H9 (cell line): ENCODE measurements at places on chromosomes 4 and X. TPM values are rescaled to one million over a fixed set of nuclear protein-coding genes. Genes with fewer than 3 reads are reported as not detected.

GRCh38 chr4:141913928-141914327, 277.5 kb downstream of the IL15 start:
- DNase-seq: no peak

Gene CYTL1
- 1.4 and 1.7 TPM in 2 replicates for total RNA-seq

GRCh38 chr4:100695039-100695654, 177.3 kb upstream of the EMCN start:
- DNase-seq: no peak

- DNase-seq: no peak
These were observed 46.4 kb downstream of the BEX1 start for GRCh38 chrX:103017542-103017941.

- DNase-seq: no peak
These were observed 35.9 kb upstream of the PPM1K start for GRCh38 chr4:88320224-88320779.

Gene ARHGAP10
- total RNA-seq: 7.8 and 8.0 TPM in 2 replicates

DNA sequence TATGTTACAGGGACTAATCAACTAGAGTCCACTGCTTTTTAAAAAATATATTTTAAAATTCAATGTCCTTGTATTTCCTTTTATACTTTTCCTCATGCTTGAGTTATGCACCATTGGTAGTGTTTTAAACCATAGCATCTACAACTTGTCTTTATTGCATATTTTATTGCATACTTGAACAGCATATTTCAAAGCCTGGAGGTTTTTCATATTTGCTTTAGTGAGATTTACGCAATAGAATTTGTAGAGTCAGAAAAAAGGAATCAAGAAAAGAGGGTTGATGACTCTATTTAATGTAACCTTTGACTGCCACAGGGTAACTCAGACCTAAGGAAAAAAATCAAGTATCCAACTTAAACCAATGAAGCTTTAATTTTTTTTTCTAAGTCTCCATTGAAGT, 1165.7 kb upstream of the IGFBP7 start:
- DNase-seq: no peak

Gene SYNPO2
- 1.1 and 1.2 TPM in 2 replicates for total RNA-seq

Gene GYG2
- total RNA-seq: 95.9 and 99.9 TPM in 2 replicates

Gene SCML2
- total RNA-seq: 14.4 and 15.5 TPM in 2 replicates

DNA sequence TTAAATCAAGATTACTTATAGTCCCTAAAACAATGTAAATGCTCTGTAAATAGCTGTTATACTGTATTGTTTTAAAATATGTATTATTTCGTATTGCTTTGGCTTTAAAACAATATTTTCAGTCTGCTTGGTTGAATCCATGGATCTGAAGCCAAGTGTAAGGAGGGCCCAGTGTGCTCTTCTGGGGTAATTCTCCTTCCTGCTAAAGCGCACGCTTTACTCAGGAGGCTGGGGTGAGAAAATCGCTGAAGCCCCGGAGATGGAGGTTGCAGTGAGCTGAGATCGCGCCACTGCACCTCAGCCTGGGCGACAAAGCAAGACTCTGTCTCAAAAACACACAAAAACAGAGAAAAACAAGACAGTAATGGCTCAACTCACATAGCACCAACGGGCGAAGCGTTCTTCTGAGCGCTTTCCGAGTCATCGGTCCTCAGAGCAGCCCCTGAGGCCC, 391 bp upstream of the IDUA start:
- no peak for DNase-seq

- DNase-seq: no peak
These were observed 10.4 kb upstream of the SYP start for GRCh38 chrX:49210406-49210805.

GRCh38 chr4:120881846-120882245, 40.7 kb downstream of the PRDM5 start:
- DNase-seq: no peak

DNA sequence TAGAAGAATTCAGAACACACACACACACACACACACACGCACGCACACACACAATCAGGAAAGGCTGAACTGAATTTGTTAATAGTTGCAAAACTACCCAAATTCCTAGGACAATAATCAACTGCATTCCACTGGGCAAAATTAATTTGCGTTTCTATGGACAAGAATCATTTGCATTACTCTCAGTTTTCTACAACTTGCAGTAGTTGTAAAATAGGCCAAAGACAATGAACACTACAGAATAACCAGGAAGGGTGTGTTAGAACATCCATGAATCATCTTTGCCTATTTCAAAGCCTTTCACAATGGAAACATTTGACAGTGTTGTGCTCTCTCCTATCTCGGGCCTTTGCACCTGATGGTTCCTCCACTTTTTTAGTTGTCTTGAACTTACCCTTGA, 77.1 kb upstream of the IGFBP7 start:
- no peak for DNase-seq

DNA sequence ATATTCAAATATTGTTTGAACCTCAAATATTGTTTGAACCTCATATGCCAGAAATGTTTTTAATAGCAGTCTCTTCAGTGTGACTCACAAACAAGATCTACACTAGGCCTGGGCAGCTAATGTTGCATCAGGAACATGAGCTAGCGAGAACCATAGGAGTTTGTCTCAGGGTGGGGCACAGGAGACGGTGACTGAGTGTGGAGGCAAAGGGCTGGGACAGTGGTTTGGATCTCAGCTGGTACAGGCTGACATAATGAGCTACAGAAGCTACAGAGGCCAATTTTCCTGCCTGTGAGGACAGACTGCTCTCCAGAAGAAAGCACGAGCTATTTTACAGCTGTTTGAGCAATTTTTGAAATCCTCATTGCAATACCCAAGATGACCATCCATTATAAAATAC, 224.7 kb downstream of the CENPC start:
- no peak for DNase-seq

Gene S100G
- not detected in 2 replicates for total RNA-seq

- DNase-seq: no peak
These were observed 16.8 kb downstream of the REPS2 start for GRCh38 chrX:16963216-16963615.

DNA sequence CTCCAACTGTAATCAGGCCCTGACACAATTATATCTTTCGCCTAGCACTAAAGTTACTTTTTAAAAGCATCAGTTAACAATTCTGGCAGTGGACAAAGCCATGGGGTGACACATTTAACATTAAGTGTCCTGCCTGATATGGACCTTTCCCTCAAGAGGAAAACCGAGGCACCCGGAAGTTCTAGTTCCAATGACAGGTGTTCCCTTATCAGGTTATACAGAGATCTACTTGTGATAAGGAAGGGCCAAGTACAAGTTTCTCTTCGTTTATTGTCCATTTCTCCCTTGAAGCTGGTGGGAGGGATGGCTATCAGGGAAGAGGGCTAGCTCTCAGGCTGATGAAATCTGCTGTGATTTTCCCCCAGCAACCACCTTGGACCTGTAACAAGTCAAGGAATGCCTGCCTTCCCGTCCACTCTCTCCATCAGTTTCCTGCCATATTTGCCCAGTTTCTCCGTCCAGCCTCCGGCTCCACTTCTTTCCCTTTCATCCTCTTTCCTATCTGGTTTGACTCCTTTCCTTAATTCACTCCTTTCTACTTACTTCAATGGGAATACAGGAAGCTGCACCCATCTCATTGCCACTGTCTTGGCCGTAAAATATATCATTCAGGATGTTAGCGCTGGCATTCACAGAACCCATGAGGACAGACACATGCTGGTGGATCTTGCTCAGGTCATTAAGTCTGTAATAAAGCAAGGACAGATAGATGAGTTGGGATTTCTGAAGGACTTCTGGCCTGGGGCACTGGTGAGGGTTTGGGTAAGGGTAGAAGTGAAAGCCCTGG, 95.0 kb downstream of the DGKK start:
- DNase-seq: no peak

- no peak for DNase-seq
These were observed 164.7 kb downstream of the PCDH18 start for GRCh38 chr4:137367620-137368019.

DNA sequence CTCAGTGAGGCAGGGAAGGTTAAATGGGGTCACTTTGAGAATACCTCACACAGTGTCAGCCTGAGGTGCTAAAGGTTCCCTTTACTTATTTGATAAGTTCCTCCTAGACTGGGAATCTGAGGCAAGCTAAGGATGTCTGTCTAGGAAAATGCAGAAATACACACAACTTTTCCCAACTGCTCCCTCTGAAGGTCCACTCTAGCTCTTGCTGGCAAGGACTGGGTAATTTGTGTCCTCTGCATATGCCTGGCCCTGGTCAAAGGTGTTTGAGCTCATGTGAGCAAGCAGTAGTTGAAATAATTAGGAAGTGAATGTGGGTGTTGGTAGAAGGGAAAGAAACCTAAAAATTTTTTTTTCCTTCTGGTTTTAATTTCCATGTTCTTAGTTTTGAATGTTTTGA, 21.3 kb downstream of the TXLNG start:
- DNase-seq: no peak

- DNase-seq: peak; percentile 71
These were observed 111.3 kb upstream of the ATP8A1 start for GRCh38 chr4:42768125-42768748.

GRCh38 chr4:107552306-107552705, 167.7 kb downstream of the PAPSS1 start:
- no peak for DNase-seq

Gene DCAF8L2
- total RNA-seq: not detected in 2 replicates

GRCh38 chr4:117084866-117085701, at the start of gene TRAM1L1:
TRAM1L1 (minus strand) TSS chr4:117085576; CDS start chr4:117085393, 183 bp downstream.
- peak; percentile 89 for DNase-seq

DNA sequence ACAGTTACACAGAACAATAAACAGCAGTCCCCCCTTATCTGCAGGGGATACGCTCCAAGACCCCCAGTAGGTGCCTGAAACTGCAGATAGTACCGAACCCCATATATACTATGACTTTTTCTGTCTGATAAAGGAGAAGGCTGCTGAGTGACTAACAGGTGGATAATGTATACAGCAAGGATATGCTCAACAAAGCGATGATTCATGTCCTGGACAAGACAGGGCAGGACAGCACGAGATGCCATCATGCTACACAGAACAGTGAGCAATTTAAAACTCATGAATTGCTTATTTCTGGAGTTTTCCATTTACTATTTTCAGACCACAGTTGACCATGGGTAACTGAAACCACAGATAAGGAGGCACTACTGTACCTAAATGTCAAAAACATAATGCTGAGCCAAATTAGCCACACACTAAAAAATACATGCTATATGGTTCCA, 76.1 kb downstream of the MANBA start:
- no peak for DNase-seq

Gene SORBS2
- 8.8 and 9.7 TPM in 2 replicates for total RNA-seq

GRCh38 chr4:143248827-143249226, 64.1 kb downstream of the USP38 start:
- no peak for DNase-seq

DNA sequence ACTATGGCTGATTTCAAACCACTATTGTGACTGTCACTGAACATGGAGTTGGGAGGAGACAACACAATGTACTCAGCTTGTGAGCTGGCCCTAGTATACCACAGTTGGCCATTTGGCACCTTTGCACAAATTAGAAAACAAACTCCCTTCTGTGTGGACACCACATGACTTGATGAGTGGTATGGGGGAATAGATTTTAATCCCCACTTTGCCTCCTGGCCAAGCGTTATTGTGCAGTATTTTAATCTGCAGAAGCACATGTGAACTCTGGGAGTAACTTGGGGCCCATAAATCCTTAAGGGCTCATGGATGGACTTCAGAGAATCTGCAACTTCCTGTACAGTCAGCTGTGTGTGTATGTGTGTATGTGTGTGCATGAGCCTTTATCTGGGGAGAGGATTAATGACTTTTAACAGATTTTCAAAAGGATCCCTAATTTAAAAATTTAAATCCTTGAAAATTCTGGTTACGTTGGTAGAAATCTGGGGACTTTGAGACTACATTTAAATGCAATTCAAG, 105.0 kb upstream of the PAQR3 start:
- no peak for DNase-seq

GRCh38 chr4:3470244-3471097, 7.4 kb downstream of the DOK7 start:
- DNase-seq: no peak

- no peak for DNase-seq
These were observed 4.6 kb upstream of the GPC3 start for GRCh38 chrX:133989993-133990392.

Gene FOXR2
- total RNA-seq: not detected in 2 replicates

Gene WDR45
- total RNA-seq: 31.5 and 35.8 TPM in 2 replicates

DNA sequence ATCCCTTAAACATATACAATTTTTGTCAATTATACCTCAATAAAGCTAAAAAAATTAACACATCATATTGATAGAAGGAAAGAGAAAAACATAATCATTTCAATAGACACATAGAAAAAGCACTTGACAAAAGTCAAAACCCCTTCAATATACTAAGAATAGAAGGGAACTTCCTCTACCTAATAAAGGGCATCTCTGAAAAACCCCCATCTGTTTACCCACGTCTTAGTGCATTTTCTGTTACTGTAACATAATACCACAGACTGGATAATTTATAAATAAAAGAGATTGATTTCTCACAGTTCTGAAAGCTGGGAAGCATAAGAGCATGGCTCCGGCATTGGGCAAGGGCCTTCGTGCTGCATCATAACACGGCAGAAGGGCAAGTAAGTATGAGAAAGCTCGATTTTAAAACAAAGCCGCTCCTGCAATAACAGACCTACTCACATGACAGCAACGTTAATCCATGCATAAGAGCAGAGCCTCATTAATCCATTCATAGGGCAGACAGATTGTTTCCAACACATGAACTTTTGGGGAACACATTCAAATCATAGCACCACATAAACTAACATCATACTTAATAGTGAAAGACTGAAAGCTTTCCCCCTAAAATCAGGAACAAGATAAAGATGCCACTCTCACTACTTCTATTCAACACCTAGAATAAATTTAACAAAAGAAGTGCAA, 15.7 kb downstream of the STEEP1 start:
- DNase-seq: no peak

DNA sequence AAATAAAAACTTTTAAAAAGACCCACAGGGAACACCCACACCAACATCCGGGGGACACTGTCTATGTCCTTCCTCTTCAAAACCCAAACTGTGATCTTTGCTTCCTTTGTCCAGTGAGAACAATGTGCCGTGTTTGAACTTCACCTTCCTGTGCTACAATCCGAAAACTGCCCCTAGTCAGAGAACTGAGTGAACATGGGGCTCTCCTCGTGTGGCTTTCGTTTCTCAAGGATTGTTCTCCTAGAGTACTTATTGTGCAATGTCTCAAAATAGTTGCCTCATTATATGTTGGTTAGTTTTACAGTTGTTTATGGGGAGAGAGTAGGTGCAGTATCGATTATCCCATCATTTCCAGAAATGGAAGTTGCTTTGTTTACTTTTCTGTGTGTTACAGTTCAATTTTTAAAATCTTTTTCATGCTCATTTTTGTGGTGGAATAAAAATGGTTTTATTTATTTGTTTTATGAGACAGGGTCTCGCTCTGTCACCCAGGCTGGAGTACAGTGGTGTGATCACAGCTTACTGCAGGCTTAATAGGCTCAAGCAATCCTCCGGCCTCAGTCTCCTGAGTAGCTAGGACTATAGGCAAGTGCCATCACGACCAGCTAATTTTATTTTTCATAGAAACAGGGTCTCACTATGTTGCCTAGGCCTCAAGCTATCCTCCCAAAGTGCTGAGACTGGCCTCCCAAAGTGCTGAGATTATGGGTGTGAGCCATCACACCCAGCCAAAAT, 29.9 kb downstream of the RBMX start:
- no peak for DNase-seq
